Gastroesophageal sphincter (tissue), 4 donors: ENCODE measurements at places on chromosomes 11 and 22. TPM values are rescaled to one million over a fixed set of nuclear protein-coding genes. Genes with fewer than 3 reads are reported as not detected.

DNA sequence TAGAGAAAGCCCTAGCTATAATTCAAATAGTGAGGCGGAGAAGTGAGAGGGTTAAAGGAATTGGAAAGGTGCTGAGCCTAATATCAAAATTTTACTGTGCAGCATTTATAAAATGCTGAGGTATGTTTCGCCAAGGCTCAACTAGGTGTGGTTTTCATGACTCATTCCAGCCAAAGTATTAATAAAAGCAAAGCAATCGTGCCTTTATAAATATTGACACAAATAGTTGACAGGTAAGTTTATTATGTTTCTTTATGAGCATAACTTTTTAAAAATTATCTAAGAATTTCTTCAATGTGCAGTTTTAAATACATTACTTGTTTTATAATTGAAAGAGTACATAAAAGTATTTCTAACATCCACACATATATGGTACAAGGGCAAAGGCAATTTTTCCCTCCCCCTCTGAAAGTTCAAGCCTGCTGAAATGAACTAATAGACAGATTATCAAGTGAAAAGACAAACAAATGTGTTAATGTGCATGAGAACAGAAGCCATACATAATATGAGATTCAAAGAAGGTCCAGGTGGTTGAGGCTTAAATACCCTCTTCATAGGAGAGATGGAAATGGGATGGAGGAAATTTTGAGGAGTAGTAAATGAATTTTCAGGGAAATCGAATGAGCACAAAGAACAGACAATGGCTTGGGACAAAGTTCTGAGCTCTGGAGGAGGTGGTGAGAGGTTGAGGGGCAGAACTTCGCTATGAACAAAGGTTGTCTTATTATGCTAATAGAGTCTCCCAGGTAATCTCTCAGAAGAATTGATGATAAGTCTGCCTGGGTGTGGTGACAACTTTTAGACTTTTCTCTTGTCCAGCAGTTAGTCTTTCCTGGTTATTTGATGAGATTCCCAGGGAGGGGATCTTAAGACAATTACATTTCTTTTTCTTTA is 326.5 kb downstream of the BUD13 start:
- ATAC-seq: no peak

GRCh38 chr11:115817844-115818468 is 313.7 kb upstream of the CADM1 start:
- no peak for ATAC-seq

The MIAT gene
- total RNA-seq: 0.62 TPM

The ADM2 gene
- not detected for total RNA-seq

GRCh38 chr11:65593518-65594414 is 1.8 kb downstream of the KCNK7 start:
- peak; percentile 52 for ATAC-seq

- no peak for ATAC-seq
Observed at GRCh38 chr11:2477254-2477653, 32.4 kb downstream of the KCNQ1 start.

DNA sequence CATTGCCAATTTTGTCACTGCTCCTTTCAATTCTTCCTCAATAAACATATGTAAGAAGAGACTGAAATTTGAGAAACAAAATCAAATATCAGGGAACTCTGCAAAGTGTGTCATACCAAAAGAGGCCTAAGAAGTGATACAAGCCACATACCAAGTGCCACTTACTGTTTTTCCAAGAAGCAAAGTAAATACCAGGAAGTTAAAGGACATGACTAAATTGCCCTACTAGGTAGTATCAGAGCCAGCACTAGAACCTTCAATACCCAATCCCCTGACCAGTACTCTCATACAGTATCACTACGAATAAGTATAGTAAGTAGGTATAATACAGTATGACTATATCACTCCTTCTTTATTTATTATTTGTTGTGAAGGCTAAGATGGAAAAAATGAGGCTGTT is 13.6 kb downstream of the MAML2 start:
- no peak for ATAC-seq

The DGCR6L gene
- total RNA-seq: 69.2 TPM

- ATAC-seq: no peak
Observed at GRCh38 chr11:12542186-12542935, 131.9 kb upstream of the TEAD1 start.
